CD4-positive, alpha-beta memory T cell (primary cell): ENCODE measurements at places on chromosomes 4 and X.
A peak's percentile ranks its signal among the peaks of the same experiment; 100 is the strongest.

- H3K4me3 ChIP-seq: no peak overlapping the region
- H3K4me1 ChIP-seq: no peaks in the 10 kb centered on the region
- no peak overlapping the region for H3K27ac ChIP-seq
- no peak for DNase-seq
- no peaks in the 10 kb centered on the region for H3K27me3 ChIP-seq
These were observed 2390.9 kb downstream of the PCDH7 start for GRCh38 chr4:33111117-33111516.

GRCh38 chrX:50888884-50889283 lies 21.7 kb upstream of the BMP15 start:
- H3K27ac ChIP-seq: no peak overlapping the region
- no peaks in the 10 kb centered on the region for H3K36me3 ChIP-seq
- DNase-seq: no peak
- H3K4me1 ChIP-seq: no peaks in the 10 kb centered on the region
- no peaks in the 10 kb centered on the region for H3K27me3 ChIP-seq

GRCh38 chr4:1625600-1626138 lies 58.4 kb downstream of the FAM53A start:
- no peaks in the 10 kb centered on the region for H3K27me3 ChIP-seq
- H3K4me1 ChIP-seq: peaks cover under 1% of the 10 kb centered on the region
- no peak overlapping the region for H3K4me3 ChIP-seq

DNA sequence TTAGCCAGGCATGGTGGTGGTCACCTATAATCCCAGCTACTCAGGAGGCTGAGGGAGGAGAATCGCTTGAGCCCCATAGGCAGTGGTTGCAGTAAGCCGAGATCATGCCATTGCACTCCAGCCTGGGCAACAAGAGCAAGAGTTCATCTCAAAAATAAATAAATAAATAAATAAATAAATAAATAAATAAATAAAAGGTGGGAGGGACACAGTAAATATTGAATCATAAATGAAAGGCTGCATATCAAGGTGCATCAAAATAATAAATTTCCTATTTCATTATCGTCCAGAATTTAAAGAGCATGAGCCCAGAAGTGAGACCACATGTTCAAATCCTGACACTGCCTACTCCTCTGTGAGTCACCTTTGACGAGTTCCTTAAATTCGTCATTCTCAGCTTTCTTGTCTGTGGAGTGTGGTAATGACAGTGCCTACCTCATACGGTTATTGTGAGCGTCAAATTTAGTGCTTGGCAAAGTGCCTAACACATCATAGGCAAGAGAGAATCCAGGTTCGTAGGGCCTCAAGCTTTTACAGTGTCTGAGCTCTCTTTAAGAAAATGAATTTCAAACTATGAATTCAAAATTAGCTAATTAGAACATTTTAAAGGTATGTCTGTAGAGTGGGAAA lies 49.9 kb downstream of the IL15 start:
- no peak overlapping the region for H3K4me3 ChIP-seq
- no peak for DNase-seq
- H3K27ac ChIP-seq: no peak overlapping the region
- no peaks in the 10 kb centered on the region for H3K36me3 ChIP-seq
- H3K4me1 ChIP-seq: no peaks in the 10 kb centered on the region

- no peaks in the 10 kb centered on the region for H3K36me3 ChIP-seq
- H3K27me3 ChIP-seq: no peaks in the 10 kb centered on the region
- peaks cover 23% of the 10 kb centered on the region for H3K4me1 ChIP-seq
- H3K27ac ChIP-seq: no peak overlapping the region
- peak; percentile 8 for DNase-seq
- H3K4me3 ChIP-seq: no peak overlapping the region
These were observed 27.8 kb downstream of the PAPSS1 start for GRCh38 chr4:107692202-107692601.

DNA sequence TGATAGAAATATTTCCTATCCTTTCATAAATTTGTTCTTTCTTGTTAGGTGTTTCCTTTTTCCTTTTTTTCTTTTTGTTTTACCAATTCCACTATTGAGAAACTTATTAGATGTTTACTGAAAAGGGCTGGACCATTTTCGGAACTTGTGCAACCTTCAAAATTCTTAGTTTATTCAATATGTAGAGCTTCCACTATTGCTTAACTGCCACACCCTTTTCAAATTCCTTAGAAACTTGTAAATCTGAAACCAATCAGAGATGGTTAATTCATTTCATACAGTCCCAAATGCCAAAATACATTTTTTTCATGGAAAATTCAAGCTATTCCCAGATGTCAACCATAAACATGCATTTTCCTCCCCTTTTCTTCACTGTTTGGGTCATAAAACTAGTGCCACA lies 66.1 kb upstream of the SLC39A8 start:
- no peaks in the 10 kb centered on the region for H3K4me1 ChIP-seq
- no peak for DNase-seq
- H3K36me3 ChIP-seq: no peaks in the 10 kb centered on the region
- no peak overlapping the region for H3K4me3 ChIP-seq
- no peaks in the 10 kb centered on the region for H3K27me3 ChIP-seq
- no peak overlapping the region for H3K27ac ChIP-seq

- H3K36me3 ChIP-seq: no peaks in the 10 kb centered on the region
- no peaks in the 10 kb centered on the region for H3K27me3 ChIP-seq
- no peak for DNase-seq
- no peak overlapping the region for H3K4me3 ChIP-seq
- no peak overlapping the region for H3K27ac ChIP-seq
These were observed 178.8 kb downstream of the CAMK2D start for GRCh38 chr4:113582737-113583136.

DNA sequence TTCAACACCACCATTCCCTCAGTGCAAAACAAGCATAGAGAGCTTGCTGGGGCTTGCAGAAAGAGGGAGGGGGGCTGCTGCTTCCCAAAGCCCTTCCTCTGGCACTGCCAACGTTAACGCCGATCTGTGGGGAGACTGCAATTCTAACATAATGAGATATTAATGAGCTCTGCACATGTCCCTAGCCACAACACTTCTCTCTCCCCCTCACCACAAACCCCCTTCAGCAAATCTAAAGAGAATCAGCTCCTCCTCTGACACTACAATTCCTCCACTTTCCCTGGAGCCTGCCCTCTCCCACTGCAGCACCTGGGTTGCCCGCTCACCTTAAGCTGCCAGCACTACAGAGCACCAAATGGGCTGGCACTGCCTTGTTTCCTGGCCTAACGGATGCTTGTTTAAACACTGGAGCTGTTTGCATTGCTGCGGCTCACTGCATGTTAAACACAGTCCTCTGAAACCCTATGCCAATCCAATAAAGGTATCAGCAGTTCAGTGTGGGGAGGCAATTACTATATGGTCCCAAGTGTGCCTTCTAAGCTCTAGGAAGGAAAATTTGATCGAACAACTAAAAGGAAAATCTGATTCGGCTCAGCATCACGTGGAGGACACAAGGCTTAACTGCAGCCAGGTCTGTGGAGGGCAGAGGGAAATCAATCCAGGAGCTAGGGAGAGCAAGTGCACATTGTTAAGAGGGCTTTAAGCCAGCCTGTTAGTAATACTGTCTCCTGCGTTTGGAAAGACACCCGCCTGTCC lies 232.4 kb downstream of the MAML3 start:
- H3K4me3 ChIP-seq: no peak overlapping the region
- DNase-seq: no peak
- H3K27me3 ChIP-seq: no peaks in the 10 kb centered on the region
- H3K36me3 ChIP-seq: no peaks in the 10 kb centered on the region

- H3K36me3 ChIP-seq: no peaks in the 10 kb centered on the region
- H3K27me3 ChIP-seq: no peaks in the 10 kb centered on the region
- DNase-seq: no peak
These were observed 1212.8 kb upstream of the ADGRL3 start for GRCh38 chr4:59987289-59987688.

- no peaks in the 10 kb centered on the region for H3K27me3 ChIP-seq
- no peak overlapping the region for H3K27ac ChIP-seq
- DNase-seq: peak; percentile 41
- H3K4me3 ChIP-seq: no peak overlapping the region
- no peaks in the 10 kb centered on the region for H3K36me3 ChIP-seq
These were observed 17.1 kb upstream of the PAGE2B start for GRCh38 chrX:55057675-55058249.

- no peak overlapping the region for H3K27ac ChIP-seq
- no peak overlapping the region for H3K4me3 ChIP-seq
- no peak for DNase-seq
- H3K36me3 ChIP-seq: no peaks in the 10 kb centered on the region
These were observed 14.5 kb upstream of the GTPBP6 start for GRCh38 chrX:332916-333610.

GRCh38 chr4:167144605-167145004 lies 89.7 kb downstream of the SPOCK3 start:
- no peak overlapping the region for H3K27ac ChIP-seq
- no peaks in the 10 kb centered on the region for H3K27me3 ChIP-seq
- DNase-seq: no peak
- H3K36me3 ChIP-seq: no peaks in the 10 kb centered on the region

- H3K4me1 ChIP-seq: peaks cover 13% of the 10 kb centered on the region
- DNase-seq: no peak
These were observed 65.6 kb downstream of the RBPJ start for GRCh38 chr4:26386386-26386785.

DNA sequence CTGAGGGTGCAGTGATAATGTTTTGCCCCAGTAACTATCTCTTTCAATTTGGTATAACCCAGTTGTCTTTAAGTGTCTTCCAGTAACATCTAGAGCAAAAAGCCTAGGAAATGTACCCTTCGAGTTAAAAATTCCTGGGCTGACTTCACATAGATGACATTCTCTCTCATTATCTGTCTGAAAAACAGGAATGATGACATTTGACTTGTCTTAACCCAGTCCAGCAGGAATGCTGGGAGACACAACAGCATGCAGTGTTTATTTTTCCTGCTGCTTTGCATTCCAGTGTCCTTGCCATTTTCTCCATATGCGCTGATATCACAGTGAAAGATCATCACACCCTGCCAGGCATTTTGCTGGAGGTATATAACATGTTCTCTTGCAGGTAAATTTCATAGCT lies 130.0 kb downstream of the SOWAHB start:
- no peak overlapping the region for H3K4me3 ChIP-seq
- no peaks in the 10 kb centered on the region for H3K36me3 ChIP-seq
- no peak overlapping the region for H3K27ac ChIP-seq
- no peaks in the 10 kb centered on the region for H3K4me1 ChIP-seq
